RPMI8226 (cell line): ENCODE measurements at places on chromosomes 7 and 10.

- DNase-seq, result no peak
These were observed 536.1 kb downstream of the LRMDA start for GRCh38 chr10:75967491-75967890.

DNA sequence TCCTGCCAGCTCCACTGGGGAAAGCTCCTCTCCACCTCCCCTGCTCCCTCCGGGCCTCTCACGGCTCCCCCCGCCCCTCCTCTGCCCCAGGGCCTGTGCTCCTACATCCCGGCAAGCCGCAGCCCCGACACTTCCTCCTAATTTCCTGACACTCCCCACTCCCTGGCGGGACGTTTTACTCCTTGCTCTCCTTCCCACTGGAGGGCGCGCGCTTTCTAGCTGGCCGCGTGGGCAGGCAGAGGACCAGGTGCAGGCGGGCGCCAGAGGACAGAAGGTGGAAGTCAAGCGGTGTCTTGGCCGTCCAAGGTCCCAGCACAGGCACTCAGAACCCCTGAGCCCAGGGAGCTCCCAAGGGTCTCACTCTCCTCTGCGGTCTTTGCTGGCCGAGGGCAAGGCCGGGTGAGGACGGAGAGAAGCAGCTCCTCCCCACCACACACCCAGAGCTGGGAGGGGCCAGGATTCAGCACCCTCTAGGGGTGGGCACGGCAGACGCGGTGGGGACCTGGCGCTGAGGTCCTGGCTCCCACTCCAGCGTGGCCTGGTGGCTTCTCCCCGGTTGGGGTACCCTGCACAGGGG lies 19.1 kb downstream of the ADAM8 start:
- DNase-seq, result peak; percentile 54

DNA sequence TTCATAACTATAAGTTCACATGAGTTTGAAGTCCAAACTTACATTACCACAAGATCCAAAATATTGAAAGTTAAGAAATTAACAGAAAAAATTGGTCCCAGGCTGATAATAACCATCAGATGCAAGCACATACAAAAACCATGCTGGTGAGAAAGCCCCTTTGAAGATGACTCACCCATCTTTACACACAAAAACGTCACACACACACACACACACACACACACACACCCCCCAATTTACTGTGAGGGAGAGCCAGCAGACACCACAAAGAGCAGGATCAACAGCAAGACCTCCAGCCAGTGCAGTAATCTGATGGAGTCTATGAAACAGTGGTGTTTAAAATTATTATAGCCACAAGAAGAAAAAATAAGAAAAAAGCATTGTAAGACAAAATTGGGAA lies 50.1 kb upstream of the DRGX start:
- DNase-seq, result no peak

DNA sequence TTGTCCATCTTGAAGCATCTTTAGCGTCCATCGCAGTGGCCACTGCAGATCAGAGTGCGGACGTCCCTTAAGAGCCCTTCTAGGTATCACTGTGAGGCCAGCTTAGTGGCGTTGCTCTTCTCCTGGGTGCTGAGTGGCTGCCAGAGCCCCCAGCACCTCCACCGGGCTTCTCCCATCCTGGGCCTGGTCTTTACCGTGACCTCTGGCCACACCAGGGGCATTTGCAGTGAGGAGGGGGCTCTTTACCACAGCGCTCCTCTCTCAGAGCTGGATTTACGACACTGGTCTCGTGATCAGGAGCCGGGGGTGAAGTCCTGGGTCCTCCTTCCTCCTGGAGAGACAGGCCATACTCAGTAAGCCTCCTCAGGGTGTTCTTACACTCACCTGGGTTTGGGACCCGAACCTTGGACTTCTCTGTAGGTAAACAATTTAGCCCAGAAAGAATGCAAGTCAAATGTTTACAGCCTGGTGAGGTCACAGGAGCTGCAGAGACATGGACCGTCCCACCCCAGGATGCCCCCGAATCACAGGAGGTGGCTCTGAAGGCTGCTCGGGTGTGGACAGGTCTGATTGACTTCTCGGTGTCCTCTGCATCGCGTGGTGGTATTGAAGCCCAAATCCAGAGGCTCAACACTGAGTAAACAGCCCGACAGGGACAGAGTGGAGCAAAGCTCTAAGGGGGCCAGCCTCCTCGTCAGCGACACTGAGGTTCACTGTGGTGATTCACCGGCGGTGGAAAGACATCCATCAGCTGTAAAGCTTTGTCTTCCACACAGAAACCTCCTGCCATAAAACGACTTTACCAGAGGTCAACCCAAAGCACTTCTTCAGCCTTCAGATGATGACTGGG lies 33.0 kb downstream of the JAKMIP3 start:
- DNase-seq, result no peak

- DNase-seq, result no peak
These were observed 28.6 kb downstream of the KCNH2 start for GRCh38 chr7:150949564-150949963.
